ENCODE measurements at places on chromosomes 7 and 10.

- DNase-seq, result no peak
- H3K4me3 ChIP-seq, result no peak overlapping the region
- peaks cover 5% of the 10 kb centered on the region for H3K27me3 ChIP-seq
These were observed 21.7 kb upstream of the OR2A5 start for GRCh38 chr7:144027070-144027469.

DNA sequence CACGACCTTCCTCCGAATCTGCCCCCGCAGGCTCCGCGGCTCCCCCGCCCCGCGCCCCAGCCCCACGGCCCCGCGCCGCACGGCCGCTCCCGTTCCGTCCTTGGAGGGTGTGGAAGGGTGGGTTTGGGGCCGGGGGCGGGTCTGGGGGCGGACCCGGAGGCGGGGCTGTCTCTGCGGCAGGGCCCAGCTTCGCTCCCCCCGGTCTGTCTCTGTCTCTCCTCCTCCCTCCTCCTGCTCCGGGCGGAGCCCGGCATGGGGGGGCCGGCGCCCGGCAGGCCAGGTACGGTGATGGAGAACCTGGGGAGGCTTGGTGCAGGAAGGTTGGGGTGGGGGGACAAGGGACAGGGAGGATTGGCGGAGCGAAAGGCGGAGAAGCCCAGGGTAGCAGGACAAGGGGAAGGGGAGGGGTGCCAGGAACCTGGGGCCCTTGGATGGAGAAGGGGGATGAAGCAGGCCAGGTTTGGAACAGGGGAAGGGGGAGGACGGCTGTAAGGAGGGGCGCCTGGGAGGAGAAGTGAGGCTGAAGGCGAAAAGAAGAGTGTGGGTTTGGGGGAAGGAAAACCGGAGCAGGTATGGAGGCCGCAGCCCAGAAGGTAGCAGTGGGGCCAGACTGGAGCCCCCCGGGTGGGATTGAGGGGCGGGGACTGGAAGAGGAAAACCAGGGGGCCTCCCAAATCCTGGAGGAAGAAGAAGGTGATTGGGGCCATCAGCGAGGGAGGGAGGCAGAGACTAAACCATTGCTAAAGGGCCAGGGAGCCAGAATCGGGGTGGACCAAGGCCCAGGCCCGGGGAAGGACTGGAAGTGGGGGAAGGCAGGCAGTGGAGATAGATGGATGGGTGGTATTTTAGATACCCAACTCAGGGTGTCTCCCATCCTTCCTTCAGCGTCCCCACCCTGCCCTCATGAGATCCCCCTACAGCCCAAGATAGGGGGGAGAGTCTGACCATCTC, at the start of gene NYAP1:
Gene NYAP1 (plus strand): TSS at position 206 of the 951 bp plus-strand sequence. CDS start 1,385 bp downstream, outside the sequence.
- peak within 1 kb of the TSS; percentile 1 for H3K27ac ChIP-seq
- peaks cover 3% of the 10 kb centered on the region for H3K36me3 ChIP-seq
- H3K27me3 ChIP-seq, result no peaks in the 10 kb centered on the region

DNA sequence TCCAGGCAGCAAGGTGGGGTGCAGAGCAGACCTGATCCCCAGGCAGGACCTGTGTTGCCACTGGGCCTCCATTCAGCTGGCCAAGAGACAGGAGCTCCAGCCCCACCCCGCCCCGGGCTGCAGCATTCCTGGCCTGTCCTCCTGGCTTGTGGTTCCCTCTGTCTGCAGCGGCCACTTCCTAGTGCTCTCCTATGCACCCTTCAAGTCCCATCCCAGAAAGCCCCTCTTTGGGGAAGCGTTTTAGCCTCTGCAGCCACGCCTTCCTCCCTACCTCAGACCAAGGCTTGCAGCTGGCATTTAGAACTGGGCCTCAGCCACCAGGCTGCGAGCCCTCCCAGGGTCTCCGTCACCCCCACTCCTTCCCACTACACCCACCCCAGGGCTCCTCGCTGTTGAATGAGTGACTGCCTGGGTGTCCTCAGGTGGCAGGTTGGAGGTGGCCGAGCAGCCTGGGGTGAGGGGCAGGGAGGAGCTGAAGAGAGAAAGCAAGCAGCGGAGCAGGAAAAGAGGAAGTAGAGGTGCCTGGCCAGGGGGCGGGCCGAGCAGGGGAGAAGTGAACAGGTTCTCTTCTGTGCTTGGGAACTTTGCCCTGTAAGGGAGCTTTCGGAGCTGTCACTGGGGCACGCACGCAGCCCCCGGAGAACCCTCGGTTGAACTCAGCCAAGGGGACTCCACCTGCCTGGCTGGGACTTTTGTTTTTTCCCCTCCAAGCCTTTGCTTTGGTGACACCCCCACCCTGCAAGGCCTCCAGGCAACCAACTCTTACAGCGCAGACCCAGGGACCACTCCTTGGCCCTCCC, 109.1 kb upstream of the TNRC18 start:
- H3K27ac ChIP-seq, result peak overlapping the region; percentile 92
- no peaks in the 10 kb centered on the region for H3K27me3 ChIP-seq
- H3K36me3 ChIP-seq, result peaks cover 22% of the 10 kb centered on the region
- H3K4me3 ChIP-seq, result peak overlapping the region; percentile 98
- DNase-seq, result no peak
- H3K4me1 ChIP-seq, result peaks cover 39% of the 10 kb centered on the region

- peaks cover 40% of the 10 kb centered on the region for H3K4me1 ChIP-seq
- no peak for DNase-seq
- H3K36me3 ChIP-seq, result peaks cover 27% of the 10 kb centered on the region
- peak overlapping the region; percentile 97 for H3K4me3 ChIP-seq
- H3K27me3 ChIP-seq, result no peaks in the 10 kb centered on the region
- peak overlapping the region; percentile 97 for H3K27ac ChIP-seq
These were observed 1.2 kb upstream of the LSM8 start for GRCh38 chr7:118182593-118183427.

- H3K4me1 ChIP-seq, result no peaks in the 10 kb centered on the region
- no peak overlapping the region for H3K27ac ChIP-seq
- H3K36me3 ChIP-seq, result no peaks in the 10 kb centered on the region
- H3K4me3 ChIP-seq, result no peak overlapping the region
These were observed 105.3 kb downstream of the PTPN20 start for GRCh38 chr10:47016564-47016963.

DNA sequence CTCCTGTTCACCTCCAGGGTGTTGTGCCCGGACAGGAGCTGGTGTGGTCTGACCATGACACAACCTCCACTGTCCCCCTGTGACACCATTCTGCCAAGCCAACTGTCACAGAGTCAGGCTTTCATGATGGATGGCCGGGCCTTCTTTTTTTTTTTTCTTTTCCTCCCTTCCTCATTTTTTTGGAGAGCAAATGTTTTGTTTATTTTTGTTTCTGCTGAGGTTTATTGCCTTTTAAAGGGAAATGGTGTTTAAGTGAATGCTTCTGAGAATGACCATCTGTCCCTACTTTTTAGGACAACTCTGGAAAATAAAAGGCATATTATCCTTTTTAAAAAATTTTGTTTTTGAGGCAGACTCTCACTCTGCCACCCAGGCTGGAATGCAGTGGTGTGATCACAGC, 115.1 kb upstream of the NPS start:
- no peaks in the 10 kb centered on the region for H3K4me1 ChIP-seq
- no peak overlapping the region for H3K4me3 ChIP-seq
- no peaks in the 10 kb centered on the region for H3K27me3 ChIP-seq
- H3K27ac ChIP-seq, result no peak overlapping the region
- no peak for DNase-seq

DNA sequence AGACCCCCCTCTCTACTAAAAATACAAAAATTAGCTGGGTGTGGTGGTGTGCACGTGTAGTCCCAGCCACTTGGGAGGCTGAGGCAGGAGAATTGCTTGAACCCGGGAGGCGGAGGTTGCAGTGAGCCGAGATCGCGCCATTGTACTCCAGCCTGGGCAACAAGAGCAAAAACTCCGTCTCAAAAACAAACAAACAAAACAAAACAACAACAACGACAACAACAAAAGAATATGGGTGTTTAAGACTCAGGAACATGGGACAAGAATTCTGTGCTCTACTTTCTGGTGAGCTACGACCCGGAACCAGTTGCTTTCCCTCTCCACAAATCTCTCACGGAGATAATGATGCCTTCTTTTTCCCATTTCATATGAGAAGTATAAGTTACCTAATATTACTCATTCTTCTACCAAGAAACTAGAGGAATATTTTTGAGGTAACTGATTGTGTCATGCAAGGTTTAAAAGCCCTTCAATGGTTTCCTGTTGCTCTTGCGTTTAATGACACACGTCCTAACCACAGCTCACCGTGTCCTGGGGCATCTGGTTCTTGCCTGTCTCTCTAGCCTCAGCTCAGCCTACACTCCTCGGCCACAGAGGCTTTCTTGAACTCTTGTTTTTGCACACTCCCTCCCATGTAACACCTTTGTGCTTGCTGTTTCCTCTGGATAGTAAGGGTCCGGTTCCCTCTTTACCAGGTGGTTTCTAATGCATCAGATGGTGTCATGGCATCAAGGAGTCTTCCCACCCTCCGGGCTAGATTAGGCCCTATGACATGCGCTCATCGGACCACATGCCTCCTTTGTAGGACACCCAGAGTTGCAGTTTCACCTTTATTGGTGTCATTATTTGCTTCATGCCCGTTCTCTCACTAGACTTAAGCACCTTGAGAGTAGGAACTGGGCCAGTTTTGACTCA, 67.5 kb downstream of the PFKFB3 start:
- H3K27ac ChIP-seq, result peak overlapping the region; percentile 99
- H3K36me3 ChIP-seq, result no peaks in the 10 kb centered on the region
- H3K27me3 ChIP-seq, result no peaks in the 10 kb centered on the region
- H3K4me1 ChIP-seq, result peaks cover 69% of the 10 kb centered on the region

GRCh38 chr10:11685787-11686218, 56.4 kb upstream of the ECHDC3 start:
- peak overlapping the region; percentile 53 for H3K4me3 ChIP-seq
- H3K27me3 ChIP-seq, result peaks cover 13% of the 10 kb centered on the region
- no peak for DNase-seq
- H3K36me3 ChIP-seq, result no peaks in the 10 kb centered on the region
- peaks cover 28% of the 10 kb centered on the region for H3K4me1 ChIP-seq
- H3K27ac ChIP-seq, result peak overlapping the region; percentile 85

DNA sequence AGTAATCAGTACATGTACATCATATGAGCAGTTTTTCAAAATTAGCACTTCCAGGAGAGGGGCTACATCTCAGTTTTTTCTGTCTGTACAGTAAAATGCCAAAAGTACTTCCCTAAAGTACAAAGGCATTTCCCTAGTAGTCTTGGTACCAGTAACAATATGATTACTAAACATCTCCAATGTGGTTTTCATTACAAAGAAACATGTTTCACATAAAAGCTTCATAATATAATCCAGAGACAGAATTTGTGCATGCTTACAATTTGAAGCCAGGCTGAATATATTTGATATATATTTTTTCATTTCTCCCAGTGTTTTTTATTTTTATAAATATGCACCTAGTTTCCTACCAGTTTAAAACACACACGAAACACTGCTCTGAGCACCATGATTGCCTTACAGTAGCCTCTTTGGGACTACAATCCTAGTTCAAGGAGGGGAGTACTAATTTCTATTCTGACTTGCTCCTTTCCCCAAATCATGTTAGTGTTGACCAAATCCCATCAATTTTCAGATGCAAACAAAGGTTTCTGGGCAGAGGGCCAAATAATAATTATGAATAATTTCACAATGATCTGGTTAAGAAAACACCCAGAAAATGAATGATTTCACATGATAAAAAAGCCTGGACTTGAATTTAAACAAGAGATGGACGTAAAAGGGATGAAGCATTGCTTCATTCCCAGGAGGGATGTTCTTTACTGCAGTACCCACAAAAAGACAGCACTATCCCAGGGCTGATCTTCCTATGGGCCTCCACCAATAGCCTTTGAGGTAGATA, 201.3 kb downstream of the SLC25A13 start:
- DNase-seq, result no peak
- peaks cover 8% of the 10 kb centered on the region for H3K36me3 ChIP-seq
- H3K4me1 ChIP-seq, result peaks cover 16% of the 10 kb centered on the region
- no peak overlapping the region for H3K27ac ChIP-seq
- no peak overlapping the region for H3K4me3 ChIP-seq

DNA sequence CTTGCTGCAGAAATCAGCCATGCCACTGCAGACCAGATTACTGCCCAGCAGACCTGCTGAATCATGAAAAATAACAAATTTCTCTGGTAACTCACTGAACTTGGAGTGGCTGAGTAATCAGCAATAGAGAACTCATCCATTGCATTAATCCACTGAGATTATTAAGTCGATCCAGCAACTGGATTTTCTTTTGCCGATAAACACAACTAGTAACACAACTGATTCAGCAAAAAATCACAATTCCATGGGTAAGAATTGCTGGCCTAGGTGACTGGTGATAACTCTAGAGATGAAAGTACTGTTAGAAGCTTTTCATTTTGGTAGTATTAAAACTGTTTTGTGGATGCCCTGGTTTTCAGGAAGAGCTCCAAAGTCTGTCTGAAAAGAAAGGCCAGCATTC, 214.5 kb downstream of the ETV1 start:
- no peak for DNase-seq
- H3K27ac ChIP-seq, result no peak overlapping the region
- no peaks in the 10 kb centered on the region for H3K27me3 ChIP-seq
- peaks cover 9% of the 10 kb centered on the region for H3K4me1 ChIP-seq
- H3K4me3 ChIP-seq, result no peak overlapping the region

DNA sequence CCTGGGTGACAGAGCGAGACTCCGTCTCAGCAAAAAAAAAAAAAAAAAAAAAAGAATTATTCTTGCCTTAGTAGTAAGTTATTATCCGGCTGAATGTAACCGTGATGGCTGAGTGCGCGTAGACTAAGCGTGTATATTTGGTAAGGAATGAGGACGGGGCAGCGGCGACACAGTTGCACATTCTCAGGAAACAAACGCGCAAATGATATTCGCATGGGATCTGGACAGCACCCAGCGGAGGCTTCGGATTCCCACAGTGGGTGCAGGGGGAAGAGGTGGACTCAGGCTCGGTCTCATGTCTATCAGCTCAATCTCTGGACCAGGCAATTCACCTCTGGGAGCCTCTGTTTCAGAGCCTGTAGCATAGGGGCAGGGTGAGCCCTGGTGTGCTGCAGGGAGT, 29.1 kb downstream of the PAPOLB start:
- H3K36me3 ChIP-seq, result no peaks in the 10 kb centered on the region
- no peak overlapping the region for H3K27ac ChIP-seq
- H3K4me3 ChIP-seq, result no peak overlapping the region
- peaks cover 8% of the 10 kb centered on the region for H3K4me1 ChIP-seq
- H3K27me3 ChIP-seq, result no peaks in the 10 kb centered on the region
- DNase-seq, result no peak

- no peaks in the 10 kb centered on the region for H3K4me1 ChIP-seq
- no peak overlapping the region for H3K27ac ChIP-seq
- no peak for DNase-seq
- no peaks in the 10 kb centered on the region for H3K36me3 ChIP-seq
These were observed 752 bp upstream of the ABCA13 start for GRCh38 chr7:48170506-48170905.

GRCh38 chr7:68776326-68776725, 821.9 kb upstream of the AUTS2 start:
- H3K4me3 ChIP-seq, result no peak overlapping the region
- no peak for DNase-seq
- H3K27me3 ChIP-seq, result no peaks in the 10 kb centered on the region
- no peaks in the 10 kb centered on the region for H3K36me3 ChIP-seq
- H3K27ac ChIP-seq, result no peak overlapping the region

DNA sequence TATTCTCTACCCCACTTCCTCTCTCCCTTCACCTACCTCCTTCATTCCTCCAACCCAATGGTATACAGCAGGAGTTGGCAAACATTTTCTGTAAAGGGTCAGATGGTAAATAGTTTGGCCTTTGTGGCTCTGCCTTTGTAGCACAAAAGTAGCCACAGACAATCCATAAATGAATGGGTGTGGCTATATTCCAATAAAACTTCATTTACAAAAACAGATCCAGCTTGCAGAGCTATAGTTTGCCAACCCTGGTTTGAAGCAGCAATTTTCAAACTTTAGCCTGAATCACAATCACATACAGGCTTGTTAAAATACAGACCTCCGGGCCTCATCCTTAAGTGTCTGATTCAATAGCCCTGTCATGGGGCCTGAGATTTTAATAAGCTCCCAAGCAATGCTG, 110.5 kb downstream of the CPEB3 start:
- H3K27me3 ChIP-seq, result no peaks in the 10 kb centered on the region
- peaks cover 4% of the 10 kb centered on the region for H3K36me3 ChIP-seq
- DNase-seq, result no peak
